Effector CD8-positive, alpha-beta T cell (primary cell): ENCODE measurements at places on chromosomes 4 and X.

GRCh38 chr4:181991369-181992108, 251.7 kb upstream of the TENM3 start:
- DNase-seq, result no peak

DNA sequence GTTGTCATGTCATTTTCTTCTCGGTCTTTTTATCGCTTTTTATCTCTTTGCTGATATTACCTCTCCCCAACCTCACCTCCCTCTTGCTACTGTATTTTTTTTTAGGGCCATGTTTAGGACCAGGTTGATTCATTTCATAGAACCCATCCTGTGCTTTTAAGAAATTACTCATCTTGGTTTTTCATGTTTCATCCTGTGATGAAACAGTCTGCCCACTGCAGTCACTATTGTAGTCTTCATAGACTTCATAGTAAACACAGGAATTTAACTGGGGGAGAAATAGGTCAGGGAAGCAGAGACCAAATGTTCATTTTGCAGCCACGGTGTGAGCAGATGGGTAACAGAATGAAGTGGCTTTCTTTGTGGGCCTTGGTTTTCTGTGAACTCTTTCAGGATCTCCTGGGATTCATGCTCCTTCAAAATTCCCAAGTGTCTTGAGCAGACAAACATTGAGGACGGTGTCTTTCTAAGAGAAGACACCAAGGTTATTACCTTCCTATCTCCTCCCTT, 161.8 kb downstream of the NAA11 start:
- no peak for DNase-seq

- DNase-seq, result no peak
Observed at GRCh38 chrX:2516623-2517022, 15.8 kb upstream of the DHRSX start.

DNA sequence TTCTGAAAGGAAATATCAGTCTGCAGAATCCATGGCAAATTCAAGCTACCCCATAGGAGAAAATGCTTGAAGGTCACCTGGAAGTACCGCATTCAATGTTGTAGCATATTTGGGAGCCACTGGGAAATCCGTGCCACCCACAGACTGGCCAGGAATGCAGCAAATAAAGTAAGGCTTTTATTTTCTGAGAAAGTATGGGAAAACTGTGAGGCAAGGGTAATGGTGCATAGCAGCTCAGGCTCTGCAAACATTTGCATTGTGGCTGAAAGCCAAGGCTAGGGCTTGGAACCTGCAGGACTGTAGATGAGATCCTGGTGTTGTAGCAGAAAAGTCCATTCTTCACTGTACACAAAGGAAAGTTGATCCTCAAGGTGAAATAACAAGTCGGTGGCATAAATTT, 450.9 kb upstream of the NR3C2 start:
- no peak for DNase-seq

GRCh38 chr4:124435274-124435950, 277.1 kb downstream of the ANKRD50 start:
- DNase-seq, result no peak

GRCh38 chr4:6974138-6974848, 64.7 kb downstream of the TBC1D14 start:
- peak; percentile 77 for DNase-seq

DNA sequence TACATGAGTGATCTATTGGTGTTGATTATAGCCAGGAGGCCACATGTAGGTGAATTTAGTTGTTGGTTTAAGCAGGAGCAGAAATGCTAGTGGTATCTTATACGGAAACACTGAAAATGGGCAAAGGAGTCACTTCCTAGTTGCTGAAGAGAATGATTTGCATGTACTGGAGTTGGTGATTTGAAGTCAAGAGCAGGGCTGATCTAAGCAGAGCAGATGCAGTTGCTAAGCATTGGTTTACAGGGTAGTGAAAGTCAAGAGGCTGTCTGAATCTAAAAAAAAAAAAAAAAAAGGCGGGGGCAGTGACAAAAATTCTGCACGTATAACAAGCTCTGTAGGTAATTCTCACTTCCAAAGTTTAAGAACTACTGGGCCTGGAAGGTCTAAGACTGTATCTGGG, 90.4 kb upstream of the HPRT1 start:
- DNase-seq, result no peak

- no peak for DNase-seq
Observed at GRCh38 chr4:121358473-121358872, 22.3 kb downstream of the QRFPR start.

DNA sequence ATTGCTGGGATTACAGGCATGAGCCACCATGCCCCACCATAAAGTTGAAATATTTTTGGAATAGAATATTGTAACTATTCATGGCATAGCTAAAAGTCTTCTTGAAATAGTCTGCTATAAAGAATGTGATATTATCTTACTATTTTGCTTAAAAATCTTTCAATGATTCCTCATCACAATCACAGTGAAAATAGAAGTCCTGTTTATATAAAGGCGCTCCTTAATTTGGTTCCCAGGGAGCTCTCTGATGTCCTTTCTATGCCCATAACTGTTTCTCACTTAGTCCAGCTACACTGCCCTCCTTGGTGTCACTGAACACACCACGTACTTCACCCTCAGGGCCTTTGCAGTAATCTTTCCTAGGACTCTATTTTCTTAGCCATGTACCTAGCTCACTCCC, 331.7 kb upstream of the GIMD1 start:
- no peak for DNase-seq

- DNase-seq, result no peak
Observed at GRCh38 chr4:162959046-162959445, 207.6 kb downstream of the NAF1 start.
